ENCODE measurements at places on chromosomes 12 and 14.

GRCh38 chr14:60266021-60266937, 17.3 kb downstream of the PPM1A start:
- peak; percentile 33 for DNase-seq

GRCh38 chr14:104142946-104143470, 4.6 kb downstream of the KIF26A start:
- no peak for DNase-seq

- no peak for DNase-seq
These were observed 108.5 kb upstream of the MYL2 start for GRCh38 chr12:111028830-111029229.

GRCh38 chr14:38404100-38404541, 148.2 kb upstream of the CLEC14A start:
- DNase-seq, result no peak

GRCh38 chr12:40942326-40942725, 245.8 kb upstream of the PDZRN4 start:
- no peak for DNase-seq

- DNase-seq, result peak; percentile 21
These were observed 59.4 kb downstream of the ITPK1 start for GRCh38 chr14:93056166-93056839.

DNA sequence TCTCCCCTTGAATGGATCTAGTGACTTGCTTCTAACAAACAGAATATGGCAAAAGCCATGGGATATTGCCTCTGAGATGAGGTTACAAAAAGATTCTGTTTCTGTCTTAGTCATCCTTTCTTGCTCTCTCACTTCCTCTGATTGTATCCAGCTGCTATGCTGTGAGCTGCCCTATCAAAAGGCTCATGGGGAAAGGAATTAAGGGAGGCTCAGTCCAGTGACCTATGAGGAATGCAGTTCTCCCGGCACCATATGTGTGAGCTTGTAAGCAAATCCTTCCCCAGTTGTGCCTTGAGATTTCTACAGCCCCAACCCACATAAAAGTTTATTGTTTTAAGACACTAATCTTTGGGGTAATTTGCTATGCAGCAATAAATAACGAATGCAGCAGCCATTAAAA, 183.1 kb downstream of the KLHL28 start:
- no peak for DNase-seq

DNA sequence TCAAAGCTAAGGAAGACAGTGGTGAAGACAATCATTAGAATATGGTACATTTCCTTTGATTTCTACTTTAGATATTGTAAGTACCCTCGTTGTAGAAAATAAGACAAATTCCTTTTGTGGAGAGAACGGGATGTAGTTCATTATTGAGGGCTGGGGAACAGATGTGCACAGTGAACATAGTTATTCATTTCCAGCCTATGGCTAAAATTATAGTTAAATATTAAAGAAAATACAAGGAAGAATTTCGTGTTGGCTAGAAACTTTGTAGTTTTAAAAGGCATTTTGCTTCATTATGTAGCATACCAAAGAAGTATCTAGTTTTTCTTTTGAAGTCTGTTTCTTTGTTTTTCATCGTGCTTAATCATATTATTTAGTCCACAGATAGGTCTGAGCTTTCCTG, 201.8 kb downstream of the ESR2 start:
- DNase-seq, result no peak

DNA sequence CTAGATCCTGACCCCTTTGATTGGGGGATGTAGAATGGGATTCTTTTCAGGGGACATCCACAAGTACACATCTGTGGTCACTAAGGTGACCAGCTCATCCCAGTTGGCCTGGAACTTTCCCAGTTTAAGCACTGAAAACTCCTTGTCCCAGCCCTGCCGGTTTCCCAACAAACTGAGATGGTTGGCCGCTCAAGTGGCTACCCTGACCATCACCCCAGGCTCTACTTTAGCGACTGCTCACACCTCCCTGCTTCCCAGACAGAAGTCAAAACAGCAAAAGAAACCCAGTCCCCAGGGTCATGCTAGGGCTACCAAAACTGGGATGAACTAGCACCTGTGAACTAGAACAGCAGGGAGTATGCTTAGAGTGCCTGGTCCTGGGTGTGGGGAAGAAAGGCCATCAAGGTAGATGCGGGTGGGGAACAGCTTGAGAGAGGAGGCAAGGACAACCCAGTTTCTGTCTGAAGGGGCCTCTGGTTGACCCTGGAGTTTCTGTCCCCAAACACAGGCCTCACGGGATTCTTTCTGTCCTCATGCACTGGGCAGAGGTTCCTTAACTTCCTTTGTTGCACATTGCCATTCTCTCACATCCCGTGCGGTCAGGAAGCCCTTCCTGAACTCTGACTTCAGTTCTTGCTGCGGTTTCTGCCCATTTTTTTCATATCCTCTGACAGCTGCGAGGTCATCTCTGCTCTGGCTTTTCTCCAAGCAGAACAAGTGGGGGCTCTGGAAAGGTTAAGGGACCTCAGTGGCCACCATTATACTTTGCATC, 1.6 kb downstream of the LTB4R start:
- peak; percentile 40 for DNase-seq

DNA sequence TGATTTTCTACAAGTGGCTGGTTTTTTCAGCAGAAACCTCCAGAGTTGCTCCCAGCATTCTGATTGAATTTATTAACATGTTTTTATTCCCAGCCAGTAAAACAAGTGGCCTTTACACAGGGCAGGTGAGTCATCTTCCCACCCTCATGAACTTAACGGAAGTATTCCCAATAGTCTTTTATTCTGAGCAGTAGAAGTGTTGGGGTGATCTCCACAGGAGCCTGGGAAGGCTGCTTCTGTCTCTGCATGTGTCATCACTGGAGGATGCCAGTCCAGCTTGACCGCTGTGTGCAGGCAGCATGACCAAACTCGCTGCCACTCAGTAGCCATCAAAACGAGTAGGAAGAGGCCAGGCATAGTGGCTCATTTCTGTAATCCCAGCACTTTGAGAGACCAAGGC, 13.4 kb upstream of the DNAH10 start:
- DNase-seq, result no peak

All from CD4-positive, alpha-beta T cell treated with Interleukin-2 at 100 ng/mL for 4 hours (primary cell).